Activated gamma-delta T cell treated with Interleukin-2 at 50 U/mL for 16 hours (primary cell): ENCODE measurements at places on chromosomes 5 and 9.

DNA sequence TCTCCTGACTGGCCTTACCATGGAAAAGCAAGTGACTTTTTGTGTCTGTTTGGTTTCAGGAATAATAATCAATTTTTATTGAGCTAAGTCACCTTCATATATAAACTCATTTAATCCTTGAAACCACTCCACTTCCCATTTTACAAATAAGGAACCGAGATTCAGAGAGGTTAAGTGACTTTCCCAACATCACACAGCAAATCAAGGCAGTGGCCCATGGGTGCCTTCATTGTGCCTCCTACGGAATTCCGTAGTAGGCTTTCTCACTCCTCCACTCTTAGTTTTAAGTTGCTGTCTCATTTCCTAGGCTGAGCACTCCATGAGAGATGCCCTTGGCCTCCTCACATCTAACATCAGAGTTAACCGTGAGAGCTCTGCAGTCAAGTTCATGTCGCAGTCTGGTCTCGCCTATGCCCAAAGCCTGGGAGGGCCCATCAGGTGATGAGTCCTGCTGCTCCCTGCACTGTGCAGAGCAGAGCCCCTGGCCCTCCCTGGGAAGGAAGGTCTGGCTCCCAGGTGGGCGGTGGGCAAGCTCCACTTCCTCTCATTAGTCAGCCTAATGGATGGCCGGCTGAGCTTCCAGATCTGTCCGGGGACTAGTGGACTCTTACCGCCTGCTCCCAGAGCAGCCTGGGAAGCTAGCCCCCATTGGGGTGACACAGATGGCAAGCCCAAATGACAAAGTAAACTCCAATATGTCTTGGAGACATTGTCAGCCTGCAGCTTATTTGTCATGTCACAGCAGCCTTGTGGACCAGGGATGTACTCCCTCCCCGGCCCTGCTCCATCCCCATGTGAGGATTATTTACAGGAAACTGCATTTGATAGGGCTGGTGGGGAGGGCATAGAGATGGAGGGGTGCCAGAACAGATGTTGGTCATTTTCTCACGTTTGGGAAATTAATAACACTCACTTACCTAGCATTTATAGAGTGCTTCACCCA lies 123.4 kb downstream of the MVB12B start:
- no peak for DNase-seq

DNA sequence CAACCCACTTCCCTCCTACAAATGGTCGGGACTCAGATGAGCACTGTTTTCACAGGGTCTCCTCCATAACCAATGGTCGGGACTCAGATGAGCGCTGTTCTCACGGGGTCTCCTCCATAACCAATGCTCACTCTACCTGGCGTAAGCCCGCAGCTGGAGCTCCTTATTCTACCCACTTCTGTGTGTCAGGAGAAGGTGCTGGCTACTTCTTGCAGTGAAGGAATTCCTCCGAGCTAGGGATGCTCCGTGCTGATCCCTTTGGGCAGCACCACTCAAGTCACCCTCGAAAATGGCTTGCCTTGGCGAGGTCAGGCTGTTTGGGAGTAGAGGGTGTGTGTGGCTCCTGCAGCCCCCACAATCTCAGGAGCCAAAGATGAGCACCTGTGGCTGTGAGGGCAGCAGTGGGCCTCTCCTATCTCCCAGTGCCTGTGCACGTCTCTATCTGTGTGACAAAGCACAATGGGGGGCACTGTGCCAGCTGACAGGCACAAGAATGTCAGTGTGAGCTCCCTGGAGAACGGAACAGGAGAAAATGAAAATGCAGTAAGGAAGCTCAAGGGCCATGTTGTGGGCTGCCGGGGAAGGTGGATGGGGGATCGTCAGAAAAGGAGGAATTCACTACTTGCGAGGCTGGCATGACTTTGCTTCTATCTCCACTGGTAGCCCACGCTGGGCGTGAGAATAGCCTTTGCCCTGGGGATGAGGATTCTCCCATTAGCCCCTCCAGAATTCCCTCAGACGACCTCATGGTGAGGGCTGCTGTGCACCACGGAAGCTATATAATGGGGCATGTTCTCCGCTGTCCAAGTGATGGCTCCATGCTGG lies 3.9 kb upstream of the BTNL9 start:
- no peak for DNase-seq

DNA sequence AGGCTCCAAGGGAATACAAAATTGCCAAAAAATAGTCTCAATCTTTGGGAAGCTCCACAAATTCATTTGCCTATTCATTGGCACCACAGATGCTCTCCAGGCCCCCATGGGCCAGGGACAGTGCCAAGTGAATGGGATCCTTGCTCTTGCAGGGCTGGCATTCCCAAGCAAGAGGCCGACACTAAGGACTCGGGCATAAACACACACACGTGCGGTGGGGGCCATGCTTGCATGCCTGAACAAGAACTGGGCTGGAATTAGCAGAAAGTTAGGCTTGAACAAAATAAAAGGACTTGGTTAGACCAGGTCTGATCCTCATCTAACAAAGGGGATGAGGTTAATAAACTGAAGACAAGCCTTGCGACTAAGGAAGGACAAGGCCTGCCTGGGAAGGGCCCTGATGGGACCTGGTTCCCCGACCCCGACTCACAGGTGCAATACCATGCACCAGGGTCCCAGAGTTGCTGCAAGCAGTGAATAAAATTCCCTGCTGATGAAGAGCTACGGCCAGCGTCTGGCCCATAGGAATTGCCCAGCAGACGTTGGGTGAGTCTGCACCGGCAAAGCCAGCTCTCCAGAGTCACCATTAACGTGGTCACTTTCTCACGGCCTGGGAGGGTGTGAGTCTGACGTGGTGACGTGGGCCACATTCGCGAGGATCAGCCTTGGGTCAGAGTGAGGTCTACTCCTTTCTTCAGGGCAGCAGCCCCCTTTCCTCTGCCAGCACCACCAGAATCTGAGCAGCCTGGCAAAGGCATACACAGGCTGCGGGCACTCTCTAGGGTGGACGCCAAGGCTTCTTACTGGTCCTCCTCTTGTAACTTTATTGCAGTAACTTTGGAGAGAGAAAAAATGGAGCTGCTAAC lies 77.4 kb upstream of the FCN1 start:
- DNase-seq, result no peak

DNA sequence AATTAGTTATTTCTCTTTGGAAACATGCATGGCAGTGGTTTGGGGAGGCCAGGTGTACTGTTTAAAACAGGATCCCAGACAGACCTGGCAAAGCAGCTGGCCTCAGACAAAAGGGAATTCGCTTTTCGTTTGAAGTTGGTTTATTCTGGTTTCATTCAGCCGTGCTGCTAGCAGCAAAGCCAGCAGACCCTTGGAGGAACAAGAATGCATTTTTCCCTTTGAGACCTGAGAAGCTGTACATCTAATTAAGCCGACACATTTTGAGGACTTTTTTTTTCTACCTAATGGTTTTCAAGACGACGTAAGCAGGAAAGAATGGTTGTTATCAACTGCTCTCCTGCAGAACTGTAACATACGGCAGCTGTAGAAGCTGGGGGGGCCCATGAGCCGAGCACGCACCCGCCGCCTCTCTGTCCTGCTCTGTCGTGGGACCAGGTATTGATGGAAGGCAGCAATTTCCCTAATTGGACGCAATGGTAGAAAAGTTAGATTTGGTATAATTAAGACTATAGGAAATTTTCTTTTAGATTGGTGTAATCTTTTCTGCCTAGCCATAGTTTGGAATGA lies 13.6 kb downstream of the PLEKHG4B start:
- DNase-seq, result no peak

- DNase-seq, result no peak
Observed at GRCh38 chr9:70873506-70873905, 247.9 kb downstream of the TRPM3 start.

GRCh38 chr5:57184322-57184721 lies 10.5 kb downstream of the GPBP1 start:
- no peak for DNase-seq

DNA sequence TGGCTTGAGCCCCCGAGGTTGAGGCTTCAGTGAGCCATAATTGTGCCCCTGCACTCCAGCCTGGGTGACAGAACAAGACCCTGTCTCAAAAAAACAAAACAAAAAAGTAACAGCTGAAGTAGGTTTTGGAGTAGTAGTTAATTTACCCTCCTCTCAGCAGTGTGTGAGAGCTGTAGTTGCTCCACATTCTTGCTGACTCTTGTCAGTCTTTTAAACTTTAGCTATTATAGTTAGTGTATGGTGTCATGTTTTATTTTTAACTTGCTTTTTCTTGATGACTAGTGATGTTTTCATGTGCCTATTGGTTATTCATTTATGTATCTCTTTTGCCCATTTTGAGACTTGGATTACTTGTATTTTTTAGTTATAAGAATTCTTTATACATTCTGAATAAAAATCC lies 52.9 kb upstream of the DHFR start:
- no peak for DNase-seq

GRCh38 chr5:8912106-8912505 lies 633.8 kb downstream of the SEMA5A start:
- no peak for DNase-seq

DNA sequence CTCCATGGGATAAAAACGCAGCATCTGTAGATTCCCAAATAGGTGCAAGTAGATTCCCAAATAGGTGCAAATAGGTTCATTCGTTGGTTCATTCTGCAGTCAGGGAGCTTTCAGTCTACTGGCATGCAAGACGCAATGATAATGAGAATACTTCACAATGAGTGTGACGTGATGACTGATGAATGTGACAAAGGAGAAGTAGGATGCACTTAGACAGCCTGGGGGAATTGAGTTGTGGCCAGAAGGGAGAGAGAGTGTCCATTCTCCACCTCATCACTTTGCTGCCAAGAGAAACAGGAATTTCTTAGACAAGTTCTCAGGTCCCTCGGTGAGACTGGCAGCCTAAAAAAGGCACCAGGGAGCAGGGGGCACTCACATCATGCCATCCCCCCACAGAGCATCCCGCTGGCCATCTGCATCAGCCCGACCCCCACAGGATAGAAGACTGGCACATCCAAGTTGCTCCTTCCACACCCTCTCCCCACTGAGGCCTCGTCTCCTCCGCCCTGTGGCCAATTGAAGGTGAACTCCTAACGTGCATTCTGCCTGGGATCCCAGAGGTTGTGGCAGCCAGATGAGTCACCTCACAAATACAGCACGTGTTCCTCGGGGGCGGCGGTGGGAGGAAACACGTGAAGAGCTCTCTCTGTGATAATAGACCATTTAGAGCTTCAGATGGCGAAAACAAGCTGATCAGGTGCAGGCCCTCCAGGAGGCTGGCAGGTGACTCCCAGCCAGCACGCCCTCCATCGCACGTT lies 19.9 kb upstream of the KCNIP1 start:
- DNase-seq, result no peak

- no peak for DNase-seq
Observed at GRCh38 chr5:21792748-21793147, 1060.4 kb downstream of the CDH12 start.

GRCh38 chr5:53090229-53090628 lies 19.3 kb downstream of the MOCS2 start:
- no peak for DNase-seq

- DNase-seq, result no peak
Observed at GRCh38 chr9:70510157-70510770, 95.8 kb upstream of the KLF9 start.

DNA sequence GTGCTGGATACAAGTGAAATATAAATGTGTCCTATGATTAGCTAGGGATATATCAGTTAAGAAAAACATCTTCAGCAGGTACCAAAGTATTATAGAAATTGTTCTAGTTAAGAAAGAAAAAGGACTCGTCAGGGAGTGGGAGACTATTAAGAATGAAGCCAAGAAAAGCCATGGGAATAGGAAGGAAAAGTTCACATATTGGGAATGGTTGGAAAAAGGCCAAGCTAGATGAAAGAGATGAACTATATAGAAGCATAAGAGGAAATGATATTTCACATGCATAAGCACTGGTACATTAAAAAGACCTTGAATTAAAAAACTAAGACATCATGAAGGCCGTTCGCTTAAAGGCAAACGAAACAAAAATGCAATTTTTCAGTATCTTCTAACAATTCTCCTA lies 237.7 kb downstream of the ADAMTS6 start:
- no peak for DNase-seq

- DNase-seq, result no peak
Observed at GRCh38 chr5:71986101-71986500, 121.2 kb upstream of the MAP1B start.

- no peak for DNase-seq
Observed at GRCh38 chr9:106467113-106467864, 395.7 kb upstream of the ZNF462 start.

DNA sequence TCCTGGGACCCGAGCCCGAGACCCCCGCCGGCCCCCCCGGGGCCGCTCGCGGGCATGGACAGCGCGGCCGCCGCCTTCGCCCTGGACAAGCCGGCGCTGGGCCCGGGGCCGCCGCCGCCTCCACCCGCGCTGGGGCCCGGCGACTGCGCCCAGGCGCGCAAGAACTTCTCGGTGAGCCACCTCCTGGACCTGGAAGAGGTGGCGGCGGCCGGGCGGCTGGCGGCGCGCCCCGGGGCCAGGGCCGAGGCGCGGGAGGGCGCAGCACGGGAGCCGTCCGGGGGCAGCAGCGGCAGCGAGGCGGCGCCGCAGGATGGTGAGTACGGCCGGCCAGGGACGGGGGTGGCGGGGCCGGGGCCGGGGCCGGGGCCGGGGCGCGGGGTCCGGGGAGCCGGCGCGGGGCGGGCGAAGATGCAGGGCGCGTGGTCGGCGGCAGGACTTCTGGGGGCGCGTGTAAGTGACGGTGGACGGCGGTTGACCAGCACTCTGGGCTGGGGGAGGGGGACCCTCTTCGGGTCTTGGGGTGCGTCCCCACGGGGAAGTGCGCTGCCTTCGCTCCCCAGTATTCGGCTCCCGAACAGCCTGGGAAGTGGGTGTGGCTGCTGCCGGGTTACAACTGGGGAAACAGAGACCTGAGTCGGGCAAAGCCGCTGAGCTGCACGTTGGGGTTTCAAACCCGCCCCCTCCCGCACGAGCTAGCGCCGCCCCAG lies 520 bp downstream of the PRRX2 start:
- DNase-seq, result no peak
